ENCODE measurements at places on chromosomes 4 and X.

DNA sequence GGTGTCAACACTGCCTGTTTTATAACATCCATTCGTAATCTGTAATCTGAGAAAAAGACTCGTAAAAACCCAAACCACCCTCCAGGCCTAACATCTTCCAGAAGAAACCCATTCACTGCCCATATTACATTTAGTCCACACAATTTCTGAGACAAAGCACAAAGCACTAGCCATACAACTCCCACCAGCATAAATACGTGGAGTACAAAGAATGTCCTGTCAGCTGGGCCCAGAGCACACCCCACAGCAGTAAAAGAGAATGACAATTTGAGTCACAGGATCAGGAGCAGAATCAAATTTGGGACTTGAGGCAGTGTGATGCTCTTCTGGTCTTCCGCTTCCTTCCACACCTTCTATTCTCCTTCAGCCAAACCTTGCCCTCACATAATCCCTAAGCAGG lies 6.8 kb downstream of the MECP2 start:
- no peak for DNase-seq

GRCh38 chr4:111991797-111992196 lies 153.5 kb upstream of the FAM241A start:
- DNase-seq = no peak

GRCh38 chr4:176308441-176308840 lies 11.3 kb upstream of the SPCS3 start:
- no peak for DNase-seq

GRCh38 chr4:110610940-110611831 lies 11.7 kb downstream of the PITX2 start:
- no peak for DNase-seq

DNA sequence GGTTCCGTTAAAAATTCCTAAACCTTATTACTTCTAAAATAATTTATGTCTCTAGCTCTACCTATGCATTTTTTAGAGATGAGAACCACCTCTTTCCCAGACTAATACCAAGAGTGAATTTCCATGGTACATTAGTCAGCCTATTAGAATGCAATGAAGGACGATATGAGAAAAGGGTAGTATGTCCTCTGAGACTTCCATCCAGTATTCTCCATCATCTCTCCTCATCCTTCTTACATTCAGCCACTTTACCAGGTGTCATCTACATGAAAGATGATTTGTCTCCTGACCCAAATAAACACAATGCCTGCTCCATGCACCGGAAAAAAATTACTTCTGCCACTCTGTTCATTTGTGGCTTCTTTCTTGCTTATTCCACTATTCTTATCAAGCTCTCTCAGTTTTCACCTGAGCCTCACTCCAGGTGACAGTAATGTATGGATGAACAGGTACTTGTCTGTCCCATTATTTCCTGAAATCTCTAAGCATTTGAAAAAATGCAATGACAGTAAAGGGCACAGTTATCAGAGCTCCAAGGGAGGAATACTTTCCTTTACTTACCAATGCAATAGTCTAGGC lies 97.9 kb downstream of the MAB21L2 start:
- no peak for DNase-seq

DNA sequence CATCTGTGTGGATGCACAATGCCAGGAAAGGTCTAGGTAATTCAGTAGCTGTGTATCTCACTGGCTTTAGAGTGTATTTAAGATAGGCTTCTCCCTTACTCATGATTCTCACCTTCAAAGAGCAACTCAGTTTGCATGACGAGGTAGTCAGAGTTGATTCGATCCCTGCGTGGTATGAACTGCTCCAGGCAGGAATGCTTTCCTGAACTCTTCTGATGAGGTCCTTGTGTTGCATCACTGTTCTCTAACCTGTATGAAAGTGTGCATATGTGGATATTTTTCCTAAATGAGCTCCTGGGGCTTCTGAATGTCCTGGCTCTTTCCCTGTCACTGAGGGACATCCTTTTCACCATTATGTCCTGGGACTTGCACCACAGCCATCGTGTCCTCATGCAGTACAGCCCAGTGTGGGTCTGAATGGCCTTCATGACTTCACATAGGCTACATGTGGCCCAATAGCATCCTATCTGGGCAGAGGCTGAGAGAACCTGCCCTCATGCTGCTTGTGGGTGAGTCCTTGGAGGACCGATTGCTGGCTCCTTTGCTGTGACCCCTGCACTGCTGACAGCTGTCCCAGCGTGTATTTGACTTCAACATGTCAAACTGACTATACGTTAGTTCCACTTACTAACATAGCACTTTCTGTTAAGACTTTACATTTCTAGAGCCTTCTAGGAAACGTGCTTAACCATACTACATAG lies 65.3 kb upstream of the WDR1 start:
- no peak for DNase-seq

DNA sequence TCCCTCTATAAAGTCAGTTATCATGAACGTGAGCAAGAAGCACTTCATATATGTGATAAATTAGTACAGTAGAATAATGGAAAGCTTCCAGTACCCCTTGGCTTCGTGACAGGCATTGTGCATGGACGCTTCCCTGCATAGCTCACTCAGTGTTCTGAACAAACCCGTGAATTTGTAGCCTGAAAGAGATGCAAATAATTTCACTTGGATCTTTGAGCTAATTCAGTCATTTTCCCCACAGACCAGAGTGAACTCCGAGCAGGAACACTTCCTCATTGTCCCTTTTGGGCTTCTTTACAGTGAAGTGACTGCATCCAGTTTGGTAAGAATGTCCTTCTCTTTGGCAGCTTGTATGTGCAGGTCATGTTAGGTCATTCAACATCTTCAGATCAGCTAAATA lies 50.1 kb downstream of the ADD1 start:
- no peak for DNase-seq

DNA sequence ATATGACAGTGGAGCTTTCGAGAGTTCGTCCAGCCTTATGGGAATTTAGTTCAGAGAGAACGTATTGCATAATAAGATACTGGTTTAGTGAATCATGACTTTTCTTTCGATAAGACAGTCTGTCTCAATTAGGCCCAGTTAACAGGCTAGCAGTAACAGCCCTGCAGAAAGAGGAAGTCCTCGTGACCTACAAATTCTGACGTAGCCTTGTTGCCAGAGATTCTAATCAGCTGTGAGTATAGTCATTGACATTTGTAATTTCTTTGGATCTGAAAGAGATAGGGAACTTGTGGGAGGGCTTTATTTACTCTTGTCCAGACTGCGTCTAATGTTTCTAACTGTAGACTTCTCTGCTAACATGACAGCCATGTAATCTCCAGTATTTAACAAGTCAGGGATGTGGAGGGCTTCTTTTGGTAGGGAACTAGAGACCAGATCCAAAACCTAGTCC lies 15.8 kb downstream of the ART3 start:
- no peak for DNase-seq

DNA sequence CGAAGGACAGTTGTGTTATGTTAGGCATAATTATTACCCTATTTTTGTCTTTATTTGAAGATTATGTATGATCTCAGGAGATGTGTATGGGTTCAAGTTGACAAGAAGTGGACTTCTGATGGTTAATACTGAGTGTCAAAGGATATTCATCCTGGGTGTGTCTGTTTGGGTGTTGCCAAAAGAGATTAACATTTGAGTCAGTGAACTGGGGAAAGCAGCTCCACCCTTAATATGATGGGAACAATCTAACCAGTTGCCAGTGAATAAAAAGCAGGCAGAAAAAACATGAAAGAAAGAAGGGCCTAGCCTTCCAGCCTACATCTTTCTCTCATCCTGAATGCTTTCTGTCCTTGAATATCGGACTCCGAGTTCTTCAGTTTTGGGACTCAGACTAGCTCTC lies 332.6 kb downstream of the DTHD1 start:
- no peak for DNase-seq

DNA sequence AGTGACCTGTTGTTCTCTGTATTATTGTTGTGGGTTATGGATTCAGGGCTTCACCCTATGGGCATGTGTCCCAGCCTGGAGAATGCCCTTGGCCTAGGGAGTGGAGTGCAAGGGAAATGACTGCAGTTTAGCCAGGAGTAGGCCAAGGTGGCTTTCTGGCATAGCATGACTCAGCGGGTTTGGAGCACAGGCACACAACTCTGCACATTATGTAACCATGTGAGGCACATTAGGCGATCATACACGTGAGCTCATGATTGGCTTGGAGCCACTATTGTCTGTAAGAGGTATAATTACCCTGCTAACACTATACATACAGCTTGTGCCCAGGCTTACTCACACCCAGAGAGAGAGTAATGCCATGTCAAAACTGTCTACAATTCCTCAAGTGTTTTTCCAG lies 35.1 kb upstream of the TACR3 start:
- no peak for DNase-seq

DNA sequence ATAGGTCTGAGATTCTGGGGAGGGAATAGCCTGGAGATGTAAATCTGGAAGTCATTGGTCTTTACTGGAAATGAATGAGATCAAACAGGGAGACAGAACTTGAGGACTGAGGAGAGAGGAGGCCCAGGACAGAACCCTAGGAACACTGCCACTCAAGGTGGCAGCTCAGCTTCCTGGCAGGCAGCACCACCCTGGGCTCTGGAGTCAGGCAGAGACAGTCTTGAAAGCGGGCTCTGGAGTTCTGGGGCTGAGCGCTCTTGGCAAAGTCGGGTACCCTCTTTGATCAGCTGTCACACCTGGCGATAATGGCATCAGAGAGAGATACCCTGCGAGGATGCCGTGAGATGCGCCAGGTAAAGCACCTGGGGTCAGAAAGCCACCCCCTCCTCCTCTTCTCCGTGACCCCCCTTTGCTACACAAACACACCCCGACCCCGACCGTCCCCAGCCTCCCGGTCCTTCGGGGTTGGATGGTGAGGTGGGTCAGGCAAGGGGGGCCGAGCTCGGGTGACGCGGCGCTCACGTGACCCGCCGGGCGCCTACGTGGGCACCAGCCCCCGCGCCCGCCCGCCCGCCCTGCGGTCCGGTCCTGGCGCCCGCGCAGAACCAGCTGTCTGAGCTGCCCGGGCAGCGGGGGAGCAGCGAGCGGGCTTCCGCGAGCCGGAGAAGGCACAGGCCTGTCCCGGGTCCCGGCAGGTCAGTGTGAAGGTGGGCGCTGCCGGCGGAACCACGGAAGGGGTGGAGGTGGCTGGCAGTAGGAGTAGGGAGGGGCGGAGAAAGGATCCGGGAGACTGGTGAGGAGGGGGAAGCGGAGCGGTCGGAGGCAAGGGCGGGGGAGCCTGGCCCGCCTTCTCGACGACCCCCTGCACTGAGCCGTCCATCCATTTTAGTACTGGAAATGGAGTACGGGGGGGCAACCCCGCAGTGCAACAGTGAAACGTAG lies at the start of gene TCEAL3:
TSS of gene TCEAL3 (plus strand) at position 600 of the 942 bp plus-strand sequence. CDS start 1,102 bp downstream, outside the sequence.
- no peak for DNase-seq

DNA sequence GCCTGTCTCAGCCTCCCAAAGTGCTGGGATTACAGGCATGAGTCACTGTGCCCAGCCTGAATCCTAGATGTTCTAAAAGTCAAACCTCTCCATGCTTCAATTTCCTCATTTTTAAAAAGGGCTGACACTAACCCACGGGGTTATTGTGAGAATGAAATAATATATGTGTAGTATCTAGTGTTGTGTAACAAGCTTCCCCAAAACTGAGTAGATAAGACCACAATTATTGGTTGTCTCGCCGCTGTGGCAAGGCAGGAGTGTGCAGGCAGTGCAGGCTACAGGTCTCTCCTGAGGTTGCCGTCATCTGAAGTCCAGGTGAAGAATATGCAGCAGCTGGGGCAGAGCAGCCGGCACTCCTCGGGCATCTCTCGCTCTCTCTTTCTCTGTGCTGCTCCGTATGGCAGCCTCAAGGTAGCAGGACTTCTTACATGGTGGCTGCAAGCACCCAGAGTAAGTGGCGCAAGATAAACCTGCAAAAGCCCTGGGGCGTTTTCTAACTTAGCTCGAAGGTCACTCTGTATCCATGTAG lies 30.9 kb downstream of the RAB33B start:
- no peak for DNase-seq

GRCh38 chr4:176729489-176729888 lies 63.2 kb downstream of the VEGFC start:
- DNase-seq = no peak

GRCh38 chrX:71250841-71251240 lies 3.1 kb downstream of the ZMYM3 start:
- DNase-seq = no peak

- no peak for DNase-seq
These were observed 30.4 kb downstream of the FAM13A start for GRCh38 chr4:89026542-89026941.

DNA sequence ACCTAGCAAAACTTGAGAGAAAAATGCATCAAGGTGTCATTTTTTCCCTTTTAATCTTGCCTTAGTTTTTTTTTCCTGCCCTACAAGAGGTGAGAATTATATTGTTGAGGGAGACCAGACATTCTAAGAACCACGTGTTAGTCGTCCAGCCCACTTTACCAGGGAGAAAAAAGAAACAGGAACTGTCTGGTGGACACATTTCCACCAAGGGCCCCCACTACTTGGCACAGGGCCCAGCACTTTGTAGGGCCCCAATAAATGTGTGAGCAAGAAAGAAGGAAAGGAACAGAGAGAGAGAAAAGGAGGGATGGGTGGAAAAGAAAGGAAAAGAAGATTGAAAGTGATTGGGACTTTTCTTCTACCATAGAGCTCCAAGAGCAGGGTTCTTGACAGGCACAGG lies 3.9 kb upstream of the EGFL6 start:
- no peak for DNase-seq

DNA sequence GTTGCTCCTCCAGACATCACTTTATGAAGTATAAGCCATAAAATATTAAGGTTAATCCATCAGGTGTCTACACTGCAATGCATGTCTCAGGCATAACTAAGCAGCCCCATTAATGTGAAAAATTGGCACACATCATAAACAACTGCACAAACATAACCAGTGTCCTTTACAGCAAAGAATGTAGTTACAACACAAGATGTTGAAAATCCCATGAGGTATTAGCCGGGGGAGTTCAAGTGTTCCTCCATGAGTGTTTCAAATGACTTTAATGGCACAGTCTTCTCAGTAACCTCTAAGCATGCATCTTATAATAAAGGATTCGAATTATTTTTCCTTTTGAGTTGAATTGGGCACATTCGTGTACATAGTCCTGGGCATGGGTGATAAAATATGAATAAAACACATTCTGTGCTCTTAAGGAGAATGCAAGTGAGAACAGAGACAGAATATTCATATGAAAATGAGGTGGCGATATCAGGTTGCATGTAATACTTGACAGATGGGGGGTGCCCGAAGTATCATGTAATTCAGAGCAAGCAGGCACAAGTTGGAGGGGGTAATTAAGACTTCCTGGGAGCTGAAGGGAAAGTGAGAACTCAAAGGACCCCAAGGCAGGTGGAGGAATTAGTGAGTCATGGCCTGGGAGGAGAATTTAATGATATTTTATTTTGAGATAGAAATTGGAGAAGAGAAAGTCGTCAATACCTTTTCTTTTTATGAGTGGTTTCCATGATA lies 18.2 kb upstream of the VCX2 start:
- DNase-seq = no peak

GRCh38 chrX:108224218-108224617 lies 132.6 kb downstream of the ATG4A start:
- no peak for DNase-seq

DNA sequence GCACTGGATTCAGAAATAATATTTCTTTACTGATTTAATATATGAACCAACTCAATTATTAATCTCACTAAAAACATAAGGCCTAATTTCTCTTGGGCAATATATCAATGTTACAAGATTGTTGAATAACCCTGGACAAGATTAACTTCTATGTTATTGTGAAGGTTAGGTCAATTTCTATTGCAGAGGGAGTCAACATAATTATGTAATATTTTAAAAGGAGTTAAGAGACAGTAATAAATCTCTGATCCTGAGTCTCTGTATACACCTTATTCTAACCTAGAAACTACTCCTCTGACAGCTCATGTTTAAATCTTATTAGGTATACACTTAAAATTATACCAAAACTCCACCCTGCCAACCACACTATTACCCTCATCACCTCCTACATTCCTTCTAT lies 15.1 kb upstream of the GPRIN3 start:
- DNase-seq = no peak

Data from activated CD8-positive, alpha-beta memory T cell treated with anti-CD3 and anti-CD28 coated beads for 1 hour (primary cell).